Hematopoietic multipotent progenitor cell (in vitro differentiated cells): ENCODE measurements at places on chromosomes 2 and 18. TPM values are rescaled to one million over a fixed set of nuclear protein-coding genes. Genes with fewer than 3 reads are reported as not detected.

DNA sequence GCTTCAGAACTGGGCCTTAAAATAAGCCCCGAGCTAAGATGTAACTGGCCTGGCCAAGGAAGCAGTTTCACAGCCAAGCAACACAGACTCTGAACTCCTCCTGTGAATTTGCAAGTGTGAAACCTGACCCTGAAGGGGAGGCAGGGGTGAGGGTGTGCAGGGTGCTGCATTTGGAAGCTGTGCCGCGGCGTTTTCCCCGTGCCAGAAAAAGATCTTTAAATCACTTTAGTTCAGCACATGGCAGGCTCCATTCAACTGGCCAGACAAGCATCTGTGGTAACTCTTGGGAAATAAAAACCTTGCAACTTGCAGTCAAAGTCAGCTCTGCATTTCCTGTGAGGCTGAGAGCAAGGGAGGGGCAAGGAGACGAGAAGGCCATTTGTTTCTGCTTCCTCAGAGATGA, 209.3 kb upstream of the SOX11 start:
- no peak for DNase-seq

DNA sequence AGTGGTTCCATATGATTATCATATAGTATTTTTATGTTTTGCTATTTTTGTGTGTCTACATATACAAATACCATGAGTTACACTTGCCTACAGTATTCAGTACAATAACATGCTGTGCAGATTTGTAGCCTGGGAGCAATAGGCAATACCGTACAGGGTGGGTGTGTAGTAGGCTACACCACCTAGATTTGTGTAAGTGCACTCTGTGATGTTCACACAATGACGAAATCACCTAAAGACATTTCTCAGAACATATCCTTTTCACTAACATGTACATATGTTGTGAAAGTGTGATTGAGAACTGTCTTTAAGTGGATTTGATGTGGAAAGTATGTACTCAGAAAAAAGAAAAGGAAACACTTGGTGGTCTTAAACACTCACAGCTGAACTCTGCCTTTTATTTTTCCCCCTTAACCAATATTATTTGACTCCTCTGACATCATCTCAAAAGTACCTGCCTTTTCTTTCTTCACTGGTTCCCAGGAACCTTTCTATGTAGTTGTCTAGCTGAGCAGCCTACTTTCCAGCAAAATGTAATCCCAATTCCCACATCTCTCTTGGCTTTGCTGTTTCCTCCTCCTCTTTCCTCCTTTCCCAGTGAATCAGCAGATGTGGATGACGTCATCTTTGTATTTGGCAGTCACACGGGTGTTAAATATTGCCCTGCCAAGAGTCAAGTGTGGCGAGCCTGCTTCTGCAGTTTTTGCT, 47.7 kb downstream of the OSBPL6 start:
- DNase-seq: no peak

- no peak for DNase-seq
These were observed 226.6 kb upstream of the AGAP1 start for GRCh38 chr2:235267251-235267650.

DNA sequence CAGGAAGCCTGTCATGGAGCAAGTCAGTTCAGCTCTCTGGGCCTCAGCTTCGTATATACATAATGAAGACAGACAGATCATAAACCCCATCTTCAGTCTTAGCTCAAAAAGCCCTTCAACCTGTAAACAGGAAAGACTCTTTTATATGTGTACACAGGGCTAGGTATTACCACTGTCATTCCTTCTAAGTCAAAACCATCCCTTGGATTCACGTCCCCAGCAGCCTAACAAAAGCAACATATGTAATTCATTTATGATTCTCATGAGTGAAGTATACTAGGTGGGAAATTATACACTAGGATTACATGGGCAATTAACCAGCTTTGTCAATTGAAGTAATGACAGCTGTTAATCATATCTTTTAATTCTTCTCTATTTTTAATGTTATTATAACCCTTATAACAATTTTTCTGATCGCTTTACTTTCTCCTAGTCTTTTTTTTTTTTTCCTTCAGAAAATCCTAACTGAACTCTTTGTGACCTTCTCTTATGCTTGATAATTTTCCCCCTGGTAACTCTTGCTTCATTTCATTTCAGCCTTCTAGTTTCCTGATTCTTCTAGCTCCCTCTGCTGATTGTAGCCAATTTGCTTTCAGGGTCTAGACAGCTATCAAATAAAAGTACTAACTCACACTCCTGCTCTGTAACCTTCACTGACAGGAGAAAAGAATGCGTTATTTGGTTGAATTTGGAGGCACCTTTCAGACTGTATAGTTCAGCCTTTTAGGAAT, 99.7 kb downstream of the RBM43 start:
- DNase-seq: no peak

GRCh38 chr2:237055386-237056100, 30.1 kb upstream of the COPS8 start:
- no peak for DNase-seq

- no peak for DNase-seq
These were observed 1.7 kb downstream of the SYT4 start for GRCh38 chr18:43275546-43275945.

DNA sequence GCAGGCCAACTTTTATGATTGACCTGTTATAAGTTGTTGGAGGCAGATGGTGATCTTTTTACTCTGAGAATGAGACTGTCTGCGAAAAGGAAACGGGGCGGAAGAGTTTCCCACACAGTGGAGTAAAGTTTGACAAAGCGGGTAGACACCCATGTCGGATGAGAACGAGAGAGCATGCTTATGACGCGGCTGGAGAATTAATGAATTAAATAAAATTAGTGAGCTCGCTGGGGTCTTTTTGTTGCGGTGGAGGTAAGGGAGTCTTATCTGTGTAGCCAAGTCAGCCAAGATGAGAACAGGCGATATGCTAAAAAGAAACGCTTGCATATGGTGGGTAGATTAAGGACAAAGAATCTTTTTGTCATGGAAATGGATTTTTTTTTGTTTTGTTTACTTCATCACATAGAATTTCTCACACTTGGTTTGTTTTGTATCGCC, 1.8 kb downstream of the SALL3 start:
- no peak for DNase-seq

GRCh38 chr2:38262069-38262871, 114.8 kb downstream of the ATL2 start:
- no peak for DNase-seq

GRCh38 chr2:33184041-33184440, 237.3 kb downstream of the LTBP1 start:
- DNase-seq: no peak

- no peak for DNase-seq
These were observed 1014.3 kb downstream of the CBLN2 start for GRCh38 chr18:71529703-71530303.

DNA sequence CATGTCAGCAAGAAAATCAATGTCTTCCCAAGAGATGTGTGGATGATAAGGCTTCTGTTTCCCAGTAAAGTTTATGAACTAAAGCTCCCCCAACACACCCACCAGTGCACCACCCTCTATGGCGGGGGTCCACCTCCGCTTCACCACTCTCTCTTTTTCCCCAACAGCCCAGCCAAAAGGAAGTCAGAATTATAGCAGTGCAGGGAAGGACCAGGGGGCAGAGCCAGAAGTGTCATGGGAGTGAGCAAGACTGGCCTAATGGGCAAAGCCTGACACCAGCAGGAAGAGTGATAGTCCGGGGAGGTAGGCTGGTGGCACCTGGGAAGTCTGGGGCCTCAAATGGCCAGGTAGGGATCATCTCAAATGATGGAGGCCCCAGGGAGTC, 167.7 kb downstream of the ZFP36L2 start:
- no peak for DNase-seq

GRCh38 chr2:153235516-153235915, 243.0 kb downstream of the RPRM start:
- no peak for DNase-seq

- no peak for DNase-seq
These were observed 54.5 kb downstream of the PLEKHM3 start for GRCh38 chr2:207970826-207971180.

DNA sequence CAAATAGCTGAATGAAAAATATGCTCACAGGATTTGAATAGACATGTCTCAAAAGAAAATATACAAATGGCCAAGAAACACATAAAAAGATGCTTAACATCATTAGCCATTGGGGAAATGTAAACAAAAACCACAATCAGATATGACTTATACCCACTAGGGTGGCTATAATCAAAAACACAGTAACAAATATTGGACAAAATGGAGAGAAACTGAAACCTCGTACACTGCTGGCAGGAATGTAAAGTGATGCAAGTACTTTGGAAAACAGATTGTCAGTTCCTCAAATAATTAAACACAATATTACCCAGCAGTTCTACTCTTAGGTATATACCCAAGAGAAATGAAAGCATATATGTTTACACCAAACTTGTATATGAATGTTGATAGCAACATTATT, 213.0 kb downstream of the PHLPP1 start:
- peak; percentile 14 for DNase-seq

DNA sequence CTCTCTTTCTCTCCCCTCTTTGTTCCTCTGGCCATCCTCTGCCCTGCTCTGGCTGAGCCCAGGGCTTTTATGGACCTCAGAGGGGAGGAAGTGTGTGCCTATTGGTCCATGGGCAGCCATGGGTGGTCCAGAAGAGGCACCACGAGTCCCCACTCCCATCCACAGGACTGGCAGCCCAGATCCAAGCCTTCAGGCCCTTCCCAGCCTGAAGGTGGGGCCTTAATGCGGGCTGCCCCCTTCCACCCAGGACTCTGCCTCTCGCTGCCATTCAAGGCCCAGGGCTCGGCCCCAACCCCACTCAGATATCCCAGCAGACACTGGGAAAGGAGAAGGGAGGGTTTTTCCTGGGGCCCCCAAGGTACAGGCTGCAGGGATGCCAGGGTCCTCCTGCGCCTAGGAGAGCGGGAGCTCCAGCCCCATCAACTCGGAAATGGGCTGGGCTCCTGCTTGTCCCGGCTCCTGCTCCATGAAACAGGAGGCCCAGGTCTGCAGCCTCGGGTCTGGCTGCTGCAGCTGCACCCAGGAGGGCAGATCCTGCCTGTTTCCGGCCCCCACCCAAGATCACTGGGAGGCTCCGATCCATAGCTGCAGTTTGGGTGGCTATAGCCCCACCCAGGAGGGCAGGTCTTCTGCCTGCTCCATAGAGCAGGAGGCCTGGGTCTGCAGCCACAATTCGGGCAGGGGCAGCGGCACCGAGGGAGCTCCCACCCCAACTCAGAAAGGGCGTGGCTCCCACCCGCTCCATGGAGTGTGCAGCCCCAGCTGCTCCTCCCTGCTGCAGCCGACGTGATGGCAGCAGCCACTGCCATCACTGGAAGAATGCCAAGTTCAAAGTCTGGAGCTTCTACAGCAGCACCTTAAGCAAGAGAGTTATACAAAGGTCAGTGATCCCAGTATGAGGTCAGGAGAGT, 116.6 kb upstream of the RBBP8 start:
- DNase-seq: no peak

GRCh38 chr18:46756025-46756558, 761 bp downstream of the ST8SIA5 start:
- DNase-seq: no peak

GRCh38 chr18:3790703-3791102, 340.7 kb downstream of the TGIF1 start:
- DNase-seq: no peak

DNA sequence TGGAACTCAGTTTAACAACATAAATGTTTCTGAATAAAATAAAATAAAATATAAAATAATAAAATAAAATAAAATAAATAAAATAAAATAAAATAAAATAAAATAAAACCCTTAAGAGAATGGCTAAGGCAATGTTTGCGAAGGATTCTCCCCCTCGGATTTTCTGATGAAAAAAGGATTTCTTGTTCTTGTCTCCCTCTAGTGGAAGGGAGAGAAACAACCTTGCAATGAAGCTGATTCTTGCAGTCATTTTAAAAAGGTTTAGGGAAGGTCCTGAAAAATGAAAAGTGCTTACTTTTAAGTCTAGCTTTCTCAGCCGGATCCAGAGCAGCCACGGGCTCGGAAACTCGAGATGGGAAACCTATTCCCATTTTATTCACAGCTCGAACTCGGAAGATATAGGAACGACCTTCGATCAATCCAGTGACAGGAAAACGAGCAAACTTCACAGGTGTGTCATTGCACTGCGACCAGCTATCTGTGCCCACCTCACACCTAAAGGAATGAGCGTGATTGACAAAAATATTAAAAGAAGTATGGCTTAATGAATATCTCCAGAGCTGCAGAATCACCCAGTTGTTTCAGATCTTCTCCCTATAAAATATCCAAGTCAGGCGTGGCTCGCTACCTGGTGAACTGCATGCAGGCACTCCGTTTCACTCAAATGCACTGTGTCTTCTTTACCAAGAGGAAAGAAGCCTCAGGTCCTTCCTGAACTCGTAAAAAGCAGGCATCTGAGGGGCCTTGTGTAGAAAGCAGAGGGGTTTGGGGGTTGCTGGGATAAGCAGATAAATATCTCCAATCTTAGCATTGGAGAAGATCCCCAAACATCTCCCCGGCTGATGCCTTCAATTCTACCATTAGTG, 68.1 kb downstream of the MYOM1 start:
- peak; percentile 31 for DNase-seq

GRCh38 chr2:6893876-6894482, 16.4 kb downstream of the RSAD2 start:
- no peak for DNase-seq

DNA sequence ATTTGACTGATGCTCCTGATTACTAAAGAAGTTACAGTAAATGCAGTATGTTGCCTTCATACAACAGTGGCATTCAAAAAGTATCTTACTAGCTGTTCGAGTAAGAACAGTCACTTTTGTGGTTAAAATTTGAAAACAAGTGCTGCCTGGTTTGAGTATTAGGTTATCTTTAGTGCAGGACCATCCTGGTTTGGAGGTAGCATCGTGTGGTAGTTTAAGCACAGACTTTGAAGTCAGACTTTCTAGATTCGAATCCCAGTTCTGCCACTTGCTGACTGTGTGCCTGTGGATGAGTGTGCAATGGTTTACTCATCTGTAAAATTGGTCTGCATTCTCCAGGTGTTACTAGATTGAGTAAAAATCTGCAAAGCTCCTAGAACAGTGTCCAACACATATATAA, 96.8 kb downstream of the SGPP2 start:
- DNase-seq: no peak

- peak; percentile 88 for DNase-seq
These were observed 38.9 kb downstream of the INO80C start for GRCh38 chr18:35458677-35459441.

- no peak for DNase-seq
These were observed 46.6 kb downstream of the TSPYL6 start for GRCh38 chr2:54209379-54209778.

DNA sequence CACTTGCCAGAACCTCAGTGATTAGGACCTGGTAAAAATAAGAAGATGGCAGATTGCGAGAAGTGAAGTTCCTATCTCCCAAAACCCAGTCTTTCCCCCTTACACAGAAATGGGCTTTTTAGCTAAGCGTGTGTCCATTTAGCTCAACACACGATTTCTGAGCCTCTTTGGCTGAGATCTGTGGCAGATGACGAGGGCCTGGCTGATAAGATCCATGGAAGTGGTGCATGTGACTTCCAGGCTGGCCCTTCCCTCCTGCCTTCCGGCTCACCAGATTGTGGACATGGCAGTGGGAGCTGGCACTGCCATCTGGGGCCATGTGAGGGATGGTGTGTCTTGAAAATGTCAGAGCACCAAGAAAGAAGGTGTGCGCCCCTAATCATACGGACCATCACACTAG, 41.0 kb upstream of the ZFP36L2 start:
- DNase-seq: no peak

- no peak for DNase-seq
These were observed 26.8 kb downstream of the CACNB4 start for GRCh38 chr2:152072011-152072410.

GRCh38 chr2:118641711-118642110, 205.7 kb downstream of the EN1 start:
- DNase-seq: no peak

Gene GAREM1
- under 0.01 TPM for total RNA-seq

Gene STARD6
- not detected for total RNA-seq

Gene FER1L5
- not detected for total RNA-seq

Gene ACTR1B
- total RNA-seq: 92.9 TPM

Gene SPP2
- not detected for total RNA-seq

Gene CAVIN2
- 39.0 TPM for total RNA-seq

Gene AAMP
- 121 TPM for total RNA-seq

Gene REEP1
- total RNA-seq: under 0.01 TPM
